Left ventricle myocardium inferior (tissue), 1 donor: ENCODE measurements at places on chromosomes 2 and 18.

DNA sequence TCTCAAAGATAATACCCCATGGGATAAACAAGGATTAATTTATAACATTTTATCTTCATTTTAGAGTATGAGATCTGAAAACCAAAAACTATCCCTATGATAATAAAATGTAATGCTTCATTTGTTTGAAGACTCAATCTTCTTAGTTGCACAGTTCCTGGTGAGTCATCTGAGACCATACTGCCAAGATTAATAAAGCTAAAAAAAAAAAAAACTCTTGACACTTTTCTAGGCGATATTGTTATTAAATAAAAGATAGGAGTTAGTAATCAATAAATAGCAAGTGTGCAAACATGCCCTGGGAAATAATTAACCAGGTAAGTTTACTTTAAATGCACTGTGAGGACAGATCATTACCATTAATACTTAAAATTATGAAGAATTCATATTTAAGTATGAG, 83.9 kb downstream of the RPE start:
- no peak for DNase-seq

DNA sequence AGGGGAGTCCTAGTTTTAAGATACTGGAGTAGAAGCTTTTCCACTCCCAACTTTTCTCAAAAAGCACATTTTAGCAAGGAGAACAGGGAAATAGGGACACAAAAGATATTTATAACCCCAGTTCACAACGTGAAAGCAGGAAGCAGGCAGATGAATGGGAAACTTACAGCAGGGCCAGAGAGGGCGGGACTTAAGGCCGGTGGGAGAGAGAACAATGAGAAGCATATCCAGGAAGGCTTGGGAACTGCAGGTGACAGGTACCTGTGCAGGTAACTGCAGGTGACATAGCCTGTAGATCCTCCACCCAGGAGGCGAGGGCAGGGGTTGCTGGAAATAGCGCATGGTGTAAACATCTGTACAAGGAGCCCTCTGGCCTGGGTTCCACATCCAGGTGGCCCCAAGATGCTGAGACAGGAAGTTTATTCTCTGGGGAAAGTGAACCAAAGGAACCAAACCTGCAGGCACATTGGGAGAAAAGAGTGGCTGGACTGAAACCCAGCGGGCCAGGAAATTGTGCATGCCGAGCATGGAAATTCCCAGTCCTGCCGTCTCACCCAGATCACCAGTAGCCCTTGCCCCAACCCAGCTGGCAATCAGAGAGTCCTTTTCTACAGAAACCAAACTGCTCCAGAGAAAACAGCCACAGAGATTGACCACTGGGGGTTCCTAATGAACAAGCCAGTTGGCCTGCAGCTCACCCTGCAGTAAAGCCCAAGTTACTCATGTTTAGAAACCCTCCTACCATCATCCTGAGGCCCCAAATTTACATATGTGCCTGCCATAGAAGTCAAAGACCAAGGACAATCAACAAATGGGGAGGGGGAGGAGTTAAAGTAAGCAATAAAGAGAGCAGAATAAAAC, 24.3 kb upstream of the COL6A3 start:
- DNase-seq, result no peak

GRCh38 chr2:50602636-50603327, 429.1 kb downstream of the NRXN1 start:
- no peak for DNase-seq

GRCh38 chr2:129334696-129335410, 644.6 kb upstream of the RAB6C start:
- peak; percentile 45 for DNase-seq

DNA sequence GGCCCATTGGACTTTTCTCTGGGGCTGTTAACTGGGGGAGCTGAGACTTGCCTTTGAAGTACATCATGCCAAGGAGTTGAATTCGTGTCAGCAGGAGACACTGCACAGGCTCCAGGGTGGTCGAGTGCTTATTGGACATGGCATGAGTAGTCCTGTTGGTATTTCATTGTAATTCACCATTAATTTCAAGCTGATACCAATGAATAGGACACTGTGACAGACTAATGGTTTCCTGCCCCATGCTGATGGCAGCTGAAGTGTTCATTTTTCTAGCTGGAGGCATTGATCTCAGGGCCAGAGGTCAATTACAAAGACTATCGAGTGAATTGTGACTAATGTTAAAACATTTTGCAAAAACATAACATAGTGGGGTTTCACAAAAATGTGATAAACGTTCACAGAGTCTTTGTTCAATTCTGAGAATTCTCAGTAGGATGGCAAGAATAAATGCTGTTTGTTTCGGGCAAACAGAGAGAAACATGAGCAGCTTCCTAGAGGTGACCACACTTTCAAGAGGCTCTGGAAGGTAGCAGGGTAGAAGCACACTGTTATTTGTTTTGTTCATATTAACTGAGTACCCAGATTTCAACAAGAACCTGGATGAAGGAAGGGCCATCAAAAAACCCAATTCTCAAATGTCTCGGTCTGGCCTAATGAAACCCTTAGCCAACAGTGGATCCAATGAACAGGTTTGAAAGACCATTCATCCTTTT, 90.6 kb upstream of the ARL4C start:
- no peak for DNase-seq

DNA sequence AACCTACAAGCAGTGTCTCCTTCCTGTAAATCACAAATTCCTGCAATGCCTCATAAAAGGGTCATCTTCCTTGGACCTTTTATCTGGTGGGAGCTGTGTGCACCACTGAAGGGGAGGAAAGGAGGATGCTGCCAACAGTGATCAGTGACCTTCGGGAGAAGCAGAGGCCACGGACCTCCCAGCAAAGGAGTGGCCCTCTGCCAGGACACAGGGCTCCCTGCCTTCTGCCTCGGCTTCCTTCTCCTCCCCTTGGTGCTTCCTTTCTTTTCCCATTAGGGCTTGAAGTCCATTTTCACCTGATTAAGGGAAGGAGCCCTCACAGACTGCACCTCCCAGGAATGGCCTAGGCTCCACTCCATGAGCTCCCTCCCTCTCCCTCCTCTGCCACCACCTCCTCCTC, 85.3 kb upstream of the ITGA6 start:
- peak; percentile 18 for DNase-seq

DNA sequence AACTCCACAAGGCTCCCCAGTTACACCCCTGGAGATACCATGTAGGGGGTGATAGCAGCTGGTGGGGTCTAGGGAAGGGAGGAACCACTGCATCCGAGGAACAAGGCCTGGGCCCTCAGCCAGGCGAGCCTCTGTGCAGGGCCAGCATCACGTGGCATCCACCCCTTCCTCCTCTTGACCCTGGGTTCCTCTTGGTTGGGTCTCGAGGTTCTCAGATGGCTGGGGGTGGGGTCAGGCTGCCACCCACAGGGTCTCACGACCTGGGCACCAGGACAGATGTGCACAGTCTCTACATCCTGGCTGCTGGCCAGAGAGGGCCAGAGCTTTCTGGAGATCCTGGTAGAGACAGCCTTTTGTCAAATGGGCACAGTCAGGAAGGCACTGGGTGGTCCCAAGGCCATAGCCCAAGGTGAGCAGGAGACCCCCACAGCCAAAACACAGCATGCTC, 10.4 kb downstream of the HS6ST1 start:
- DNase-seq, result peak; percentile 52

DNA sequence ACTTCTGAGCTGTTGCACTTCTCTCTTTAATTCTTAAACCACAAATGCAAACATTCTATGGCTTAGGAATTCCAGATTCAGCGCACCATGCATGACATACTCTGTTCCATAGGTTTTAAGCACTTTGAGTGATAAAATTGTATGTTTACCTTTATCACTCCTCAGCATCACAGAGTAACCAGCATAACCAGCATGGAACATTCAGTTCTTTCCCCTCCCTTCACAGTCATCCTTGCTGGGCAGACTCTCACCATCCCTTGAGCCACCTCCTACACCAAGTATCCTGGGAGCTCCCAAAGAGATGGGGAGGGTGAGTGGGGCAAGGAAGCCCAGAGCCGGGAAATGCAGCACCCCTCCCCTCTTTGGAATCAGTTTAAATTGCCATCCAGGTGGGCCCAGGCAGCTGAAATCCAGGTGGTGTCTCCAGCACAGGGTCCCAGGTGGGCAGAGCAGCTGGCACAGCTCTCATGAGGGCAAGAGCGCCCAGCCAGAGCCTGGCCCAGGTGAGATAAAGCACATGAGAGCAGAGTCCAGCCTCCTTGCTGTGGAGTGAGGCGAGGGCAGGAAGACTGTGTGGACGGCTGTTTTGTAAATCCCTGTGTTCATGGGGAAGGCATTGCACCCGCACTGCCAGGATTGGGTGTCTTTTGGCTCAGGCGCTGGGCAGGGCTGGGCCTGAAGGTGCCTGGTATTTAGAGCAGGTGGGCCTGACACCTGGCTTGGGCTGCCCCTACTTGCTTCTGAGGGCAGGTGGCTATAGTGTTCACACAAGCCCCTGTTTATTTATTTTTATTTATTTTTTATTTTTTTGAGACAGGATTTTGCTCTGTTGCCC, 36.8 kb downstream of the LAMA3 start:
- DNase-seq, result no peak

- DNase-seq, result no peak
Observed at GRCh38 chr18:58119819-58120218, 75.8 kb downstream of the NEDD4L start.

DNA sequence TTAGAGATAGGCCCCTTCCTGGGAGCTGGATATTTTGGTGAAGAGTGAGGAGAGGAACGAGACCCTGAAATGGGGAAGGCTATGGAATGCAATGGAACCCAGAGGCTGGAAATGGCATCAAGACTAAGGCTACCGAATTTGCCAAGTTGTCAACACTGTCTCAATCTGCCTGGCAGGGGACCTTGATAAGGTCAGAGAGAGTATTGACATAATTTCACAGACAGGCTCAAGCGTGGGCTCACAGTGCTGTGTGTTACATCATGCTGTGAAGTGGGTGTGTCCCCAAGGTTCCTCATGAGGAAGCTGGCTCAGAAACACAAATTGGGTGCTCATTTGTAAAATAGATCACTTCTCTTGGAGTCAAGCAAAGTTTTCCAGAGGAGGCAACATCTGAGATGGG, 51.8 kb upstream of the CYRIA start:
- no peak for DNase-seq

GRCh38 chr2:73611867-73612266, 30.4 kb downstream of the NAT8 start:
- DNase-seq, result no peak

DNA sequence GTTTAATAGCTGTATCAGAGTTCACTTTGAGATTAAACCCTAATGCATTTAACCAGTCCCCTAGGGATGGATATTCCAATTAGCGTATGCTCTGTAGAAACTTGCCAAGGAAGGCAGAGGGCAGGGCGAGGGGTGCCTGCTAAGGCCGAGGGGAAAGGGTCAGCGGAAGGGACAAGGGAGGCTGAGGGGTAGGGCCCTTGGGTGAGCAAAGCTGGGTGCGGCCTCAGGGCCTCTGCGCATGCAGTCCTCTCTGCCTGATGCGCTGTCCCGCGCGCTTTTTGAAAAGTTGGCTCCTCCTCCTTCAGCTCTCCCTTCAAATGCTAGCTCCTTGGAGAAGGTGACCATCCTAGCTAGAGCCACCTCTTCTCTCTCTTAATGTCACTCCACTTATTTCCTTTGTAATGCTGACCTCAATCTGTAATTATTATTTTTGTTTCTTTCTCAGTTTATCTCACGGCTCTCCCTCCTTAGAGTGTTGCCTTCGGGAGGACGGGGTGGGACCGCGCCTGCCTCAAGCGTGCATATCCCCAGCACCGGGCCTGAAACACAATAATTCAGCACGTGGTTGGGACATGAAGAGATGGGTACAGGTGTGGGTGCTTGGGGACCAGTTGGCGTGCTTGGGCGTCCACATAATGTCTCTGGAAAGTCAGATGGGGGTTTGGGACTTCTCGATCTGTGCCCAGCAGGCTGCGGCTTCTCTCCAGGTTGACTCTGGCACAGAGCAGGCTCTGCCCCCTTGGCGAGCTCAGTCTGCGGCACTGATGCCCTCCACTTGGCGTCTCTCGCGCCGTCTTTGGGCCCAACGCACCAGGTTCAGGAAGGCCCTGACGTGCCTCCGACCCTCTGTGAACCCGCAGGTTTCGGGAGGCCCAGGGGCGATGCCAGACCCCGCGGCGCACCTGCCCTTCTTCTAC, 10.0 kb downstream of the ZAP70 start:
- DNase-seq, result peak; percentile 11
